ENCODE measurements at places on chromosomes 11 and 22.

- DNase-seq, result no peak
These were observed 62.0 kb downstream of the IGF2 start for GRCh38 chr11:2077061-2077802.

- DNase-seq, result no peak
These were observed 42.8 kb downstream of the PACS1 start for GRCh38 chr11:66112601-66113499.

- DNase-seq, result no peak
These were observed 483 bp upstream of the ABTB2 start for GRCh38 chr11:34358258-34358727.

DNA sequence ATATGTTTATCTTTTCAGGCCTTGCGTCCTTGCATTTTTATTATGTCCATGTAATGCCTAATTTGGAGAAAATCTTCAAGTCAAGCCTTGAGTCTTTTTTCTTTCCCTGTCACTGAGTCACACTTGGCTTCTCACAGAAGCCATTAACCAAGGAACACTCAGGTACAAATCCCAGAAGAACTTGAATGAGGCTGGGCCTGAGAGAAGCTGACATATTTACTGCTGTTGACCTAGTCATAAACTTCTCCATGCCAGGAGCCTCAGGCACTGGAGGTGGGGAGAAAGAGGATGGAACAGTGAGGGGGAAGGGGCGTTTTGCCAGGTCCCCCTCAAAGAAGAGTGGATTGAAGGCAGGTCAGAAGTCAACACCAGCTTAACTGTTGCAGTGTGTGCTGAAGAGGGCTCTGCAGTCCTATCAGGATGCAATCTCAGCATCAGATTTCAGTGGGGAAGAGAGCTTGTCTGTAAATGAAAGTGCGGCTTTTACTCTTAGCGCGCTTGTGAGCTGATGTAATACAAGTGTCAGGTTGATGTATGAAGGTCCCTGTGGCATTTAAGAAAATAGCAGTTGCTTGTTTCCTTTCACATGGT, 526.0 kb downstream of the ETS1 start:
- no peak for DNase-seq

DNA sequence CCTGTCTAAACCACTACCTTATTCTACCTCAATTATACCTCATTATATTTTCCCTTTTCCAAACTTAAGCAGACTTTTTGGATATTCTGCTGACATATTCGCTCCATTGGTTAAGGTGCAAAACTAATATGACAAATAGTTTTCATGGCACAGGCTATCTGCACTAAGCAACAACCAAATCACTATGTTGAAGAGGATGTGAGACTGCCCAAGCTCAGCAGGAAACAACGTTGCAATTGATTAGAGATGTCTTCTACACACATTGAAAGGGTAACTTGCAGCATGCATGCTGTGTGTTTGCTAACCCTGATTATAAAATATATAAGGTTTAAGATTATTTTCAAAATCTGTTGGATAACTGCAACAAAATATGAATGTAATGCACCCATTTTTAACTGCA, 61.6 kb downstream of the STK33 start:
- no peak for DNase-seq

DNA sequence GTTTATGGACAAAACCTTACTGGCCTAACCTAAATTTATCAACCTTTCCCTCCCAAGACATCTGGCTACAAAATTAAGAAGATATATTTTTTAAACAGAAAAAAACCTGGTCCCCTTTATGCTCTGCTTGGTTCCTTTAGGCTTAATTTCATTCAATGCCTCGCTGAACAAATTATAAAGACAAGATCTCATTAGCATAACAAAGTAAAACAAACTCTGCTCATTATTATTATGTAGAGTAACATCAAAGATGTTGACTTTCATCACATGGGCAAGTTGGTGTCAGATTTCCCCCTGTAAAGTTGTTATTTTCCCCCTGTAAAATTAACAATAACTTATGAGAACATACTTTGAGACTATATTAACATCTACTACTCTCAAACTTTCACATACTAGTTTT, 11.0 kb downstream of the RRAS2 start:
- no peak for DNase-seq

DNA sequence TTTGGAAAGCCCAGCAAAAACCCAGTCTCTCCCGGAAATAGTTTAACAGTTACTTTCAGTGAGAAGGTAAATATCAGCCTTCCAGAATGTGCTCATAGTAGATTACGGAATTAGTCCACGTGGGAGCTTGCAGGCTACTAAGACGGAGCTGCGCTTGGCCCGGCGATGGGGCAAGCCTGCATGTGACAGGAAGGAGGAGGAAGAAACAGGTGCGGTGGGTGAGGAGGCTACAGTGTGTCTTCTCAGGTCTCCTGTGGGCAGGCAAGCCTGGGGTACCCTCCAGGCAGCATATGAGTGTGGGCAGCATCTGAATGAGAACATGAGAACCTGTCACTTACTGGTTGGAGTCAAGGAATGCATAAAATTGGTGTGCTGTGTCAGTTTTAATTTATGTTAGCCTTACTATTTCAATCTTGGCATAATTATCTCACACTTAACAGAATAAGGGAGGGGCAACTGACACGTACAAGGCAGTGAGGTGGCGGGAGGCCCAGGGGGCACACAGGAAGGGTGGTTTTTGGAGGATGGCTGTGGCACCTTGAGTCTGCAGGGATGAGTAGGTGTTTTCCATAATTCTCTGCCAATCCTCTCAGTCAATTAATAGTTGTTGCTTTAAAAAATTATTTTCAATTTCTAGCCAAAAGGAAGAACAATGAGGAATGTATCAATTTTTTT, 35.7 kb downstream of the CLMP start:
- no peak for DNase-seq

- DNase-seq, result no peak
These were observed 46.7 kb upstream of the DRD2 start for GRCh38 chr11:113521737-113522517.

DNA sequence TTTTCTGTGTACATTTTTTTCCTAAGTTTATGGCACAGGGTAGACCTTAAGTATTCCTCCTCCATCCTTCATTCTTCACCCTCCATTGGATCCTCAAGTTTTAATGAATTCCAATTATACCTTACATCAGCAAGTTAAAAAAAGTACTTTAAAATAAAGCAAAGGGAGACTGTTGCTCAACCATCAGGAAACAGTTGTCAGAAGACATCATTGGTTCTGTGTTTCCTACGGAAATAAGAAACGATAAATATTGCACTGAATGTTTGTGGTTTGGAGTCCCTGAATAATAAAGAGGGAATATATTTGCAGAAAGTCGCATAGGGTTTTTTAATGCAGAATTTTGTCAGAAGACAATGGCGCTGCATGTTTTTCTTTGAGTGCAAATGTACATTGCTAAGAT, 28.1 kb upstream of the LDHA start:
- no peak for DNase-seq

GRCh38 chr11:113338730-113339129, 24.3 kb downstream of the TTC12 start:
- no peak for DNase-seq

- DNase-seq, result no peak
These were observed 1499.2 kb downstream of the LRRC4C start for GRCh38 chr11:39960206-39960605.

GRCh38 chr22:46457502-46458488, 79.6 kb downstream of the CELSR1 start:
- no peak for DNase-seq

- DNase-seq, result no peak
These were observed 13.0 kb downstream of the TBX1 start for GRCh38 chr22:19773470-19774040.

GRCh38 chr11:124176925-124177715, 6.0 kb upstream of the OR10D3 start:
- DNase-seq, result no peak

DNA sequence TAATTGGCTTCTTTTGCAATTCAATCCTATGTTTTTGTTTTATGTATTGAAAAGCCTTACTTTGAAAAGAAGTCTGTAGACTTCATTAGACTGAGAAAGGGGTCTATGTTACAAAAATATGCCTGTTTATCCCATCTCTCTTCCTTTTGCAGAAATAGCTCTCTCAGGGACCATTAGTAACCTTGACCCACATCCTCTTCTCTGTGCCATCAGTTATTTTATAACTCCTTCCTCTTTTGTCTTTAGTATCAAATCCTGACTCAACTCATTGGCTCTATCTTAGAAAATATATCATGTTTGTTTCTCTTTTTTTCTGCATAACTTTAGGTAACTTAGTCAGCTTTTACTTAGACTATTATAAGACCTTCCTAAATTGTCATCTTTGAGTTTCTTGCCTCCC, 20.3 kb downstream of the ZC3H12C start:
- no peak for DNase-seq

DNA sequence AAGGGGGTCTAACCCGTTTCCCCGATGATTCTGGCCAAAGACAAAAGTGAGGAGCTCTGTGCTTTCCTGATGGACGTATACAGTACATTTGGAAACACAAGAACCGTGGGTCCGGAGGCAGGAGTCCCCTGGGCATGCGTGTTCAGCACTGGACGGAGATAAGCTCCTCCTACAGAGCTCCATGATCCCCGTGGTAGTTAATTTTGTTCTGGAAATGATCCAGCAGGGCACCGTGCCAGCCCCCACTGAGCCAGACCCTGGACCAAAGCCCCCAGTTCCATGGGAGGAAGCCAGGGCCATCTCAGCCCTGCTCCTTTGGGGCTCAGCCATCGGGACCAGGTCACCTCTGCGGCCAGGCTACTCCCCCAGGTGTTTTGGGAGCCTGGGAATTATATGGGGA, 83.3 kb downstream of the TRMU start:
- no peak for DNase-seq

DNA sequence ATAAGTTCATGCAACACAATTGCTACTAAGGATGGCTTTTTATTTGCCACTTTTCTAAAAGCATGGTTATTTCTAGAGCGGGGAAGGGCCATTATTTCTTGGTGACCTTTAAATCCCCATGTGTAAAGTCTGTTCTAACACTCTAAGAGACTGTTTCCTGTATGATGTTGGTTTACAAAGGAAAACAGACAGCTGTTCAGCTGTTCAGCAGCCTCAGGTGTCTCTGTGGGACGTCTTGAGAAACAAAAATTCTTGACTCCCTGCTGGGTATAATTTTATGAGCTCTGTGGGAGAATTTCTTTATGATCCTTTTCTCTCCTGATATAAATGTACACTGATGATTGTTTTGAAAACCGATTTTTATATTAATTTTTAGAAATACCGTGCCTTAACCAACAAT, 13.9 kb downstream of the MUC15 start:
- no peak for DNase-seq

GRCh38 chr22:35057155-35057554, 8.8 kb upstream of the ISX start:
- DNase-seq, result no peak

GRCh38 chr11:26987731-26988130, 6.2 kb upstream of the FIBIN start:
- DNase-seq, result no peak

GRCh38 chr11:10993640-10994039, 135.8 kb upstream of the ZBED5 start:
- DNase-seq, result no peak

- no peak for DNase-seq
These were observed 258.9 kb downstream of the BRD1 start for GRCh38 chr22:49568751-49569285.

DNA sequence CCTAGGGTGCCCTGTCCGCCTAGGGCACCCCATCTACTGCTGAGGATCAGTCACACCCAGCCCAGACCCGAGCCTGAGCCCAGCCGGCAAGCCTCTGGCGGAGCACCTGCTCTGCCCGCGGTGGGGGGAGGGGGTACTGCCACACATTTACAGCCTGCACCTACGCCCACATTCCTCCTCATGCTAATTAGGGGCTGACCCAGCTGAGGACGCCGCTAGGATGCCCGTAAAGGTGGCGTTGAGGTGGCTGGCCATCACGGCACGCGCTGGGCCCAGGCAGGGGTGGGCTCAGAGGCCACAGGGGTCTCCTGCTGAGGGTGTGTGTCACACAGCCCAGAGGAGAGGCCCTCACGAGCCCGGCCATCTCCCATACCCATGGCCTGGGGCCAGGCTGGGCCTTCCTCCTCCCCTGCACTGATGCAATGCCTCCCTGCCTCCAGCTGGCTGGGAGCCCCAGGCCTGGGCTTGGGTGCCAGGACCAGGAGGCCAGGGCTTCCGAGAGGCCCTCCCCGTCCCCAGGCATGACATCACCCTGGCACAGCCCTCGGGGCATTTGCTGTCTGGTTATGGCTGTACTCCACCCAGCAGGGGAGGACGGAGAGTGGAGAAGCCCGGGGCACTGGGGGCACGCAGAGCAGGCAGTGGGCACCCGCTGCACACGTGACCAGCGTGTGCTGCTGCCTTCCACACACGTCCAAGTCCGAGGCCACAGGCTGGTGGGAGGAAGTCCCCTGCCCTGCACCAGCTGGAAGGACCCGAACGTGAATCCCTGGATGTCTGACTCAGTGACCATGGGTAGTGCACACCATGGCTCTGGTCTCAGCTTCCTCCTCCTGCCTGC, 12.7 kb downstream of the DUSP8 start:
- DNase-seq, result no peak

GRCh38 chr11:45683271-45684058, 18.0 kb upstream of the CHST1 start:
- DNase-seq, result no peak

- no peak for DNase-seq
These were observed 871 bp upstream of the TOLLIP start for GRCh38 chr11:1310318-1310687.

DNA sequence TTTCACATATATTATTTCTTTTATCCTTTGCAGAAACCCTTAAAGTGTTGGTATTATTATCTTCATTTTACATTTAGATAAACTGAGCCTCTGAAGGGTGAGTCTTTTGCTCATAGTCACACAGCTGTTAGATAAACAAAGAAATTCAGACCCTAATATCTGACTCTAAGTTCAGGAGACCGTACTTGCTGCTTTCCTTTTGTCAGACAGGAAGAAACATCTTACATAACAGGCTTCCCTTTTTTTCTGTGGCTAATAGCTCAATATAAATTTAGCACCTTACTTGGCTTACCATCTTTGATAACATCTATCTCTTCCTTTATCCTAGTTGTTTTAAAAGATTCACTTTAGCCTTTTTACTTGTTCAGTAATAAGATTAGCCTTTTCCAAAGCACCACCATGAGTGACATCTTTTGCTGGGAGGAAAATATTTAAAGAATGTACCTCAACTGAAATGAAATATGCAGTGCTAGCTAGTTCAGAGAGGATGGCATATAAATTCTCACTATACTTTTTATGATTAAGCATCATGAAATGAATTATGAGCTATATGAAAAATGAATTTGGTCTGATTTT, 128.6 kb downstream of the WNT11 start:
- no peak for DNase-seq

DNA sequence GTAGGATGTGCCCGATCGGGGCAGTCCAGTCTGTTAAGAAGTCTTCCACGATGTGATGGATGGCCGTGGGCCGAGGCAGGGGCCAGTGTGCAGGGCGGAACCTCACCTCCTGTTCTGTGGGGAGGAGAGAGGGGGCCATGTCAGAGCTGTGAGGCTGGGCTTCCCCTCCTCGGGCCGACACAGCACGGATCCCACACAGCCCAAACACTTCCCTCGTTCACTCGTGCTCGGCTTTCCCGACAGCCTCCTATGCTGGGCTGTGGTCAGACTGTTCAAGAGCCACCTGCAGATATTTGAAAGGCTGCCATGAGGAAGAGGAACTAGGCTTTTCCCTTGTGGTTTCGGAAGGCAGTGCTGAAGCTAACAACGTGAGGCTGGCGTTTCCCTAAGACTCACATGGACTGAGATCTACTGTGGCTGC, 12.3 kb upstream of the TXN2 start:
- no peak for DNase-seq

- no peak for DNase-seq
These were observed 116.5 kb downstream of the AASDHPPT start for GRCh38 chr11:106193956-106194355.

GRCh38 chr11:83219095-83219494, 25.6 kb downstream of the ANKRD42 start:
- no peak for DNase-seq

- DNase-seq, result no peak
These were observed 32.1 kb upstream of the TENM4 start for GRCh38 chr11:79472819-79473529.

Measured in stimulated activated CD8-positive, alpha-beta memory T cell treated with anti-CD3 and anti-CD28 coated beads, Interleukin-4, amount 100 ng/mL, for 4 hours (primary cell).